DMS53 (cell line): ENCODE measurements at places on chromosomes 16 and 17.
A peak's percentile ranks its signal among the peaks of the same experiment; 100 is the strongest.

DNA sequence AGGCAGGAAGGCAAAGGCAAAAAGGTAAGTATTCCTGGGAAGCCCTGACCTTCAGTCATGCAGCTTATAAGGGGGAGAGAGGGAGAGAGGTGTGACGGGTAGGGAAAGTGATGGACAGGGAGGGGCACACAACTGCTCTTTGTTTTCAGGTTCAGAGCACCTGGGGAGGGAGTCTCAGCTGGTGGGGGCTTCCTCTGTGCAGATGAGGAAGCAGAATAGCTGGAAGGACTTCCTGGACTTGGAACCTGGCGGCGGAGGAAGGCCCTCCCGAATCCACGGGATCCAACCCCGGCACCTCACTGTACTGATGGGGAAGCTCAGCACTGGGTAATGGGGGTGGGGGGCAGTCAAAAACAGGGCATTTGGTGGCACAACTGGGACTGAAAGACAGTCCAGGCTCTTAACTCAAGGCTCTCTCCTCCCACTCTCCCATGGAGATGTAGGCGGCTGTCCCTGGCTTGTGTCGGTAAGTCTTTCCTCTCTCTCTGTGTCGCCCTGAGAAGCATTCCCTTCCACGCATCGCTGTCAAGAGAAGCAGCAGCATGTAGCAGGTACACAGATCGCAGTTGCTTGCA, 11.9 kb upstream of the PITPNM3 start:
- no peak for DNase-seq

DNA sequence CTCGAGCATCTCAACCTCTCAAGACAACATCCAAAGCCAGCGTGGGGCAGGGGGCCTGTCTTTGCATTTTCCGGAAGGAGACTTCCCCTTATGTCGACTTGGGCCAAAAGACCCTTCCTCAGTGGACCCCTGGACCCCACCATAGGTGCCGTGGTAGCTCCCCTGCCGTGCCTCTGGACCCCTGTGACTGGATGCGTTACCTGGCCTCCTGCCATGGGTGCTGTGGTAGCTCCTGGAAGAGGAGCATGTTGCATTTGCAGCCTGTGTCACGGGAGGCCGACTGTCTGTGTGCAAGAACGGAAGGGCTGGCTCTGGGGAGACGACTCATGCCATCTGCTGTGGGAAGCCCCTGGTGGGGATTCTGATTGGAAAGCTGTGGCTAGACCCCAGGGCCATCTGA, 130.1 kb downstream of the FOXL1 start:
- DNase-seq: no peak

DNA sequence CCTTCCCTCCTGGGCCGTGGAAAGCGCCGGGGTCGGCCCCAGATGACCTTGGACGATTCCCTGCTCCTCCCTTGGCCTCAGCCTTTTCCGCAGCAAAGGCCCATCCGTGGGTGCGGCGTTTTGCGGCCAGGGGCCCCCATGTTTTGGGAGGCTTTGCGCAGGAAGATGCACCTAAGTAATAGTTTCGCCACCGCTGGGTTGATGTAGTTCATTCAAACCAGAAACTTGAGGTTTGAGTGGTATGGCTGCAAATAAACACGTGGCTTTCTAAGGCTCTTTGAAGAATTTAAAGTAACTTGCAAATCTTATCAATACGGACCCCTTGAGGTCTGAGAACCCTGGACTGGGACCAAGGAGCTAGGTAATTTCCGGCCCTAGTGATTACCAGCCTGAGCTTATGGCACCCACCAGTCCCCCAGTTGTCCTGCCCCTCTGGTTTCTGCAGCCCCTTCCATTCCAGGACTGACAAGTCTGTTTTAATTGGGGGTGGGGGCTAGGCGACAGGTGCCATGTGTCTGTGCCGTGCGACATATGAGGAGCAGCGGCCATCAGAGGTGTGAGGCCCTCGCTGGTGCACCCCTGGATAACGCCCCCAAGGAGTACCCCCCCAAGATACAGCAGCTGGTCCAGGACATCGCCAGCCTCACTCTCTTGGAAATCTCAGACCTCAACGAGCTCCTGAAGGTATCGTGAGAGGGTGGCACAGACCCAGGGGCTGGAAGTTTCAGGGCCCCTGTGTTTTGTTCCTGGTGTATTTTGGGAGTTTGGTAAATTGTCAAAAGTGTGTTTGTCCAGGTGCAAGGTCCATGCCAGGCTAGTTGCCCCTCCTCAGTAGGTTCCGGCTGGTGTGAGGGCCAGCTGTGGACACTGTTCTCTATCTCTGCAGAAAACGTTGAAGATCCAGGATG, 834 bp downstream of the MRPL12 start:
- no peak for DNase-seq

- peak; percentile 87 for DNase-seq
Observed at GRCh38 chr17:42530952-42531454, 5.0 kb upstream of the NAGLU start.

- DNase-seq: no peak
Observed at GRCh38 chr17:43384476-43384862, 14.3 kb upstream of the ARL4D start.

DNA sequence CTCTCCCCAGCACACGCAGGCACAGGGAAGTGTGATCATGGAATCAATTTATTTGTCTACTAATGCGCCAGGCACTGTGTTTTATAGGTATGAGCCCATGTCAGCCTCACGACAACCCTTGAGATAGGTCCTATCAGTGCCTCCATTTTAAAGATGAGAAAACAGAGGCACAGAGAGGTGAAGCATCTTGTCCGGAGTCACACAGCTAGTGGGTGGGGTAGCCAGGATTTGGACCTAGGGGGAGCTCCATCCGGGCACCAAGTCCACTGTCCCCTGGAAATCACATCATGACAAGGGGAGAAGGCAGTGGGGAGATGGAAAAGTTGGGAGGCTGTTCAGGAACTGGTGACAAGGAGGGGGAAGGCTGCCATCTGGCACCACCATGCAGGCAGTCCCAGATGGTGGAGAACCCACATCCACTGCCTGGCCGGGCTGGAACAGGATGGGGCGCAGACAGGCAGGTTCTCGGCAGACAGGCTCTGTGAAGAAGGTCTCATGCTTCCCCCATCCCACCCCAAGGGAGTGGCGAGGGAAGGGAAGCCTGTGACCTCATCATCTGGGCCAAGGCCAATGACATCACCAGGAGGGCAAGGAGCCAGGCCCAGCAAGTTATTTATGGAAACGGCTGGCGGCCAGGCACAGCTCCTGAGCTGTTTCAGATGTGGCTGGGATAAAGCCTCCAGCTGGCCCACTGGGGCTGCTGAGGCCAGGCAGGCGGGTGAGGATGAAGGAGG, 126.0 kb upstream of the SDK2 start:
- DNase-seq: peak; percentile 90

DNA sequence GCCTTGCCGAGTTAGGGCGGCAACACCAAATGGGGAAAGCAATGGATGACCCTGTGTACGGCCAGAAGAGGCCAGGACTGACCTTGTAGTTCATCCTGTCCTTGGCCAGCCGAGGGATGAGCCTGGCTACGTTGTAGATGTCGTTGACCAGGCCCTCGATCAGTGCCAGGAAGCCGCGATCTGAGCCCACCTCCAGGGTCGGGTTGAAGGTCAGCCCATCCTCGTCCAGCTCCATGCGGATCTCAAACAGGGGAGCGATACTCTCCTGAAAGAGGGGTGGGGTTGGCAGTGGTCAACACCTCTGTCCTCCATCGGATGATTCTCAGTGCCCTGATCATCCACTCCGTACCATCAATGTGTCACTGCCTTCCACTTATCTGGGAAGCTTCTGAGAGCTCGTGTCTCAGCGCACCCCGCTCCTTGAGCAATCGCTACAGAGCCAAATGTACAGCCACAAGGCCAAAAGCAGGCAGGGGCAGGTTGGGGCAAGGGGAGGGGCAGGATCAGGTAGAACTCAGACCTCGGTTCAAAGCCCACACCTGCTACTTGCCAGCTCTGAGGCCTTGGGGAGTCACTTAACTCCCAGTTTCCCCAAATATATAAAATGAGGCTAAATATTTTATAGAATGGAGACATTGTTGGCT, 39.9 kb downstream of the DNAH17 start:
- no peak for DNase-seq

DNA sequence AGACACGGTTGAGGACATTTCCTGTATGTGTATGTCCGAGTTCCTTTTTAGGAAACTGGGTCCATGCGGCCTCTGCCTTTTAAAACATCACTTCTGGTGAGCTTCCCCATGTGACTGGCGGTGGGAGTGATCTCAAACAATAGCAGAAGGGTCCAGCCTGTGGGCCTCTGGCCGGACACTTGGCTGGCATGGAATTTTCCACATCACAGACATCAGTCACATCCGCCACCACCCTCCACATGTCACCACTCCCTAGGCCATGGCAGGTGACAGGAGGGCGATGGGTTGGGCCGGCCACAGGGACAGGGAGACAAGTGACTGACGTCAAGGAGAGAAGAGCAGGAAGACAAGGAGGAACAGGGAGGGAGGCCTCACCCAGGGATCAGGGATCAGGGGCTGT, 83.7 kb downstream of the DNAH17 start:
- DNase-seq: no peak

GRCh38 chr16:57383276-57384247, 11.3 kb downstream of the CX3CL1 start:
- no peak for DNase-seq

GRCh38 chr16:49464877-49465504, 91.4 kb downstream of the C16orf78 start:
- DNase-seq: no peak

DNA sequence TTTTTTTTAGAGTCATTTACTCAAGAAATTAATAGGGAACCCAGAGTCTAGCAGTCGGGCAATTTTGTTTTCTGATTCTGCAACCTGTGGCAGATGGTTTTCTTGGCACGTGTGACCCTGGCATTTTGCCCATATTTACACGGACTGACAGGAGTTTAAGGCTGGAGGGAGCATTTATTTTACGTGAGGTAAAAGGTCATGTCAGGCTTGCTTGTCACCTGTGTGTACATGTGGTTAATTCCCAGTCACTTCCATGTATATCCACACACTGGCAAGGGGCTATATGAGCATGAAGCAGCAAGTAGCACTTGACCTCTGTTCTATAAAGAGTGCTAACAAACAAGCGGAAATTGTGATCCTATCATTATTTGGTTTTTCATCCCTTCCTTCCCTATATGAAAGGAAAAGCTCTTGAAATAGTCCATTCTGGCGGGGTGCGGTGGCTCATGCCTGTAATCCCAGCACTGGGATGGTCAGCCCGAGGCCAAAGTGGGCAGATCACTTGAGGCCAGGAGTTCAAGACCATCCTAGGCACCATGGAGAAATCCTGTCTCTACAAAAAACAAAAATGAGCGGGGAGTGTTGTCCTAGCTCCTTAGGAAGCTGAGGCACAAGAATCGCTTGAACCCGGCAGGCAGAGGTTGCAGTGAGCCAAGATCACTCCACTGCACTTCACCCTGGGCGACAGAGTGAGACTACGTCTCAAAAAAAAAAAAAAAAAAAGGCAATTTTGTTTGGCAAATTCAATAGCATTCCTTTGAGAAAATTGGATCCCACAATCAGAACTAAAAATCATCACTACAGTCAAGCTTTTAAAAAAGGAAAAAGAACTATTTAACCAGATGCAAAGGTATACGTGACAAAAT, 2.1 kb downstream of the SPAG9 start:
- DNase-seq: peak; percentile 99

- peak; percentile 20 for DNase-seq
Observed at GRCh38 chr17:73478768-73479424, 165.3 kb downstream of the SDK2 start.

DNA sequence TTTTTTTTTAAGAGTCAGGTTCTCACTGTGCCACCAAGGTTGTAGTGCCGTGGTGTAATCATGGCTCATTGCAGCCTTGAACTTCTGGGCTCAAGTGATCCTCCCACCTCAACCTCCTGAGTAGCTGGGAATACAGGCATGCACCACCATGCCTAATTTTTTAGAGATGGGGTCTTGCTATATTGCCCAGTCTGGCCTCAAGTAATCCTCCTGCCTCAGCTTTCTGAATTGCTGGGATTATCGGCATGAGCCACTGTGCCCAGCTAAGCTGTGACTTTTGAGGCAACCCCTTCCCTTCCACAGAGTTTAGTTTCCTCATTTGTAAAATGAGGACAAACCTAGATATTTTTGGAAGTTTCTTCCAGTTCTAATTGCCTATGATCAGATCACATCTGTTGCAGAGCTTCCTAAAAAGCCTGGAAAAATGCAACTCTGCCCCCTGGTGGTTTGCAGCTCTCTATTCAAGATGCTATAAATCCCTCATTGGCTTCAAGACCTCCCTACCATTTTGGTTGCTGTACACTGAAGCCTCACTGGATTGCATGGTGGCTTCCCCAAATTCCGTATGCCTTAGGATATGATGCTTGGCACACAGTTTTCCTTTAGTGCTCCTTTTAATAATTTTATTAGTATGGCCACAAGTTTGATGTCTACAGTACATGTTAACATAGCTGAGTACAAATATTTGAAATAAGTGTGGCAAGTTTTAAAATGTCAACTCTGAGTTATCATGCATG, 19.3 kb downstream of the GDE1 start:
- DNase-seq: peak; percentile 86

- no peak for DNase-seq
Observed at GRCh38 chr16:85759136-85759535, 8.2 kb upstream of the C16orf74 start.

DNA sequence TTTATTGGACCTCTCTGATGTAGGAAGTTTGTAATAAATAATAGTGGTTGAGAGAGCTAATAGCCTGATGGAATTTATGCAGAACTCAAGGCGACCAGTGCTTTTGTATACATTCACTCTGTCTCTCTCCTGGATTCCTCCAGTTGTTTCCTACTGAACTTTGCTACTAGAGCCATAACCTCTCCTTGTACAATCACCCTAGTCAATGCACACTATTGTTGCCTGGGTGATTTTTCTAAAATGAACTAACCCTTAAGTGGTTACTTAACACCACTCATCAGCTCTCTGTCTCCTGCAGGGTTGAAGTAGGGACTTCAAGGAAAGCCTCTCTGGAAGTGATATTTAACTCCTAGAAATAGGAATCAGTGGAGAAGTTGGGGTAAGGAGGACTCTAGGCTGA, 9.7 kb downstream of the PHKB start:
- no peak for DNase-seq

GRCh38 chr16:67248073-67248400, 742 bp upstream of the SLC9A5 start:
- DNase-seq: peak; percentile 53

- DNase-seq: peak; percentile 62
Observed at GRCh38 chr17:81885869-81886548, 5.4 kb downstream of the ALYREF start.

- DNase-seq: no peak
Observed at GRCh38 chr17:12918142-12918541, 99.7 kb downstream of the ELAC2 start.

GRCh38 chr16:70695331-70696070, 9.6 kb upstream of the MTSS2 start:
- peak; percentile 86 for DNase-seq

- DNase-seq: no peak
Observed at GRCh38 chr16:19115148-19116021, 1.6 kb downstream of the ITPRIPL2 start.

GRCh38 chr16:27549464-27549745, 308 bp downstream of the GTF3C1 start:
- DNase-seq: no peak

GRCh38 chr17:46736100-46736499, 82.4 kb downstream of the WNT3 start:
- DNase-seq: no peak

- DNase-seq: peak; percentile 82
Observed at GRCh38 chr16:29898804-29899515, 390 bp downstream of the SEZ6L2 start.
